T-helper 1 cell treated with Interleukin-12 subunit alpha and Interleukin-12 subunit beta and Interleukin-4 antibody, amounts not matched to agents 30 ng/mL and 1 ng/mL, for 36 hours (primary cell): ENCODE measurements at places on chromosomes 6 and 20. TPM values are rescaled to one million over a fixed set of nuclear protein-coding genes. Genes with fewer than 3 reads are reported as not detected.

CLPSL1 gene
- total RNA-seq = not detected in 2 replicates

COL9A3 gene
- 0.15 TPM in 1 of 2 replicates, not detected in the other for total RNA-seq

LSM2 gene
- 85.4 and 89.3 TPM in 2 replicates for total RNA-seq

FILIP1 gene
- not detected in 2 replicates for total RNA-seq

KIAA1755 gene
- total RNA-seq = not detected in 2 replicates

CALHM5 gene
- not detected in 2 replicates for total RNA-seq

E2F1 gene
- 72.3 and 73.3 TPM in 2 replicates for total RNA-seq

MAP7 gene
- 1.4 TPM in 2 replicates for total RNA-seq

OPRM1 gene
- total RNA-seq = not detected in 2 replicates

NFATC2 gene
- 87.5 and 87.9 TPM in 2 replicates for total RNA-seq

TSPO2 gene
- not detected in 2 replicates for total RNA-seq

NUDT3 gene
- total RNA-seq = 13.4 and 14.1 TPM in 2 replicates

KIAA1586 gene
- total RNA-seq = 14.9 and 15.6 TPM in 2 replicates

NTSR1 gene
- not detected in 2 replicates for total RNA-seq

DEF6 gene
- total RNA-seq = 220 and 225 TPM in 2 replicates

RIMS4 gene
- not detected in 2 replicates for total RNA-seq

FLRT3 gene
- total RNA-seq = not detected in 2 replicates

C20orf202 gene
- not detected in 2 replicates for total RNA-seq

CYP39A1 gene
- total RNA-seq = not detected in 2 replicates

CCN5 gene
- not detected in 2 replicates for total RNA-seq

TNFRSF6B gene
- not detected in 2 replicates for total RNA-seq

SIRPA gene
- total RNA-seq = not detected in 2 replicates

NCOA3 gene
- 146 and 151 TPM in 2 replicates for total RNA-seq

SIRPD gene
- 0.29 and 0.39 TPM in 2 replicates for total RNA-seq

KCNQ5 gene
- 3.4 and 4.1 TPM in 2 replicates for total RNA-seq

OXT gene
- total RNA-seq = 0.61 TPM in 1 of 2 replicates, not detected in the other

ENPP3 gene
- total RNA-seq = 1.5 and 2.2 TPM in 2 replicates

CALHM4 gene
- not detected in 2 replicates for total RNA-seq

CRYBG1 gene
- 15.4 and 16.9 TPM in 2 replicates for total RNA-seq

ACSS1 gene
- total RNA-seq = 24.0 and 25.9 TPM in 2 replicates

PCED1A gene
- total RNA-seq = 23.0 TPM in 2 replicates

SYCP2 gene
- 7.0 and 7.6 TPM in 2 replicates for total RNA-seq

UBE2J1 gene
- total RNA-seq = 37.8 and 39.5 TPM in 2 replicates

ARHGAP40 gene
- not detected in 2 replicates for total RNA-seq

C6orf58 gene
- not detected in 2 replicates for total RNA-seq

TJAP1 gene
- total RNA-seq = 38.5 and 43.4 TPM in 2 replicates

TP53TG5 gene
- total RNA-seq = not detected in 2 replicates

ULBP2 gene
- total RNA-seq = 1.8 and 2.9 TPM in 2 replicates

LTB gene
- 2,430 and 2,468 TPM in 2 replicates for total RNA-seq

KIAA0408 gene
- total RNA-seq = 16.4 and 17.6 TPM in 2 replicates

TSHZ2 gene
- 28.4 and 29.4 TPM in 2 replicates for total RNA-seq

PRDM13 gene
- total RNA-seq = not detected in 2 replicates

PRKN gene
- total RNA-seq = not detected in 2 replicates

MUC22 gene
- total RNA-seq = not detected in 2 replicates
